Activated effector memory CD4-positive, alpha-beta T cell treated with Interleukin-2 at 50 U/mL for 16 hours (primary cell): ENCODE measurements at places on chromosomes 13 and 19.

- DNase-seq = no peak
Measured at GRCh38 chr13:27493981-27494380, 43.6 kb upstream of the MTIF3 start.

DNA sequence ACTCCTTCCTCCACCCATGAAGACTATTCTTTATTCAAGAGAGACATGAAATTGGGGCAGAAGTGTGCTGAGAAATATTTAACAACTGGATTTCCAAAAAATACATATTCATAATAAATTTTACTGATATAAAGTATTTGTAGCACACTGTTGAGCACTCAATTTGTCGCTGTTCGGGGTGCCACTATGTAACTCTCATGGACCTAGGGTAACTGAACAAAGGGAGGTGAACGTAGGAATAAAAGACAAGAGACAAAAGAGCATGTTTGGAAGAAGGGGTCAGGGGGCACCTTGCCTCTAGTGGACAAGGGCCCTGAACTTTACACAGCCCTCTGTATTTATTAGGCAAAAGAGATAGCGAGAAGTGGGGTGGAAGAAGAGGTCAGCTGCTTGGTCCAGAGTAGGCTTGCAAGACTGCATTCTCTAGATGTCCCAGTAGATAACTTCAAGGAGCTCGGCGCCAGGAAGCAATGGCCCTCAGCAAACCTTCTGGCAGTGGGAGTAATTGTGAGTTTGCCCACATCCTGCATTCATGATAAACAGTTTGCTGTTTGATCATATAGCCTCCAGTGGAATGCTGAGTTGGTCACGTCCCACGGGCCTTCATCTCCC, 4.5 kb upstream of the ZNF175 start:
- no peak for DNase-seq

DNA sequence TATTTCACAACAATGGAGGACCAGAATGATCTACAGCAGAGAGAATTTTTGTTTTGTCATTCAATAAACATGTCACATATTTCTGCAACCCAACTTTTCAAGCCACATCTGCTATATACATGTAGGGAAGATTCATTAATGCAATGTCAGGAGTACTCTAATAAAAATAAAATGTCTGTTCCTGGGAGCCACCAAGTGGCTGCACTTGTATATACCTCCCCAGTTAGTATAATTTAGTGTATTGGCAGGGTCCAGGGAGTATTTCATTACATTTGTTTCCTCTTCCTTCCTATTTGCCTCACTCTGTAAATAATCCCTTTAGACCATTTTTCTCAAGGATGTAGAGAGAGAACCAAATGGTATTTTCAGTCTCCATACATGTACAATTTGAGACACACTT, 1169.0 kb downstream of the DIAPH3 start:
- no peak for DNase-seq

- no peak for DNase-seq
Measured at GRCh38 chr13:106528718-106529414, 6.6 kb downstream of the EFNB2 start.

DNA sequence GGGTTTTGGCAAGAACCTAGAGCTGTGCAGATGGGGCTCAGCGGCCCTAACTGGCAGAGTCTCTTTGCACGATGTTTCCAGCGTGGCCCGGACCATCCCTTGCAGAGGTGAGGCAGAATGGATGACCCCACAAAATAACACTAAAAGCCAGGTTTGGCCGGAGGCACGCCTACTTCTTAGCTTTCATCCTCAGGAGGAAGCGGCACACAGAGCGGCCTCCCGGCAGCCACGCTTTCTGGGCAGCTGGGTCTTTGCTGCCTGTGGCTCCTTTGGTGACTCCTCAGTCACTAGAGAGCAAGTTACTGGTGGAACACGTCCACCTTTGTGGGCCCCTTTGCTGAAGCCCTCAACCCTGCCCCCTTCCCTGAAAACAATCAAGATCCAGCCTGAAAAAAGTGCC, 25.2 kb downstream of the TEX29 start:
- no peak for DNase-seq

DNA sequence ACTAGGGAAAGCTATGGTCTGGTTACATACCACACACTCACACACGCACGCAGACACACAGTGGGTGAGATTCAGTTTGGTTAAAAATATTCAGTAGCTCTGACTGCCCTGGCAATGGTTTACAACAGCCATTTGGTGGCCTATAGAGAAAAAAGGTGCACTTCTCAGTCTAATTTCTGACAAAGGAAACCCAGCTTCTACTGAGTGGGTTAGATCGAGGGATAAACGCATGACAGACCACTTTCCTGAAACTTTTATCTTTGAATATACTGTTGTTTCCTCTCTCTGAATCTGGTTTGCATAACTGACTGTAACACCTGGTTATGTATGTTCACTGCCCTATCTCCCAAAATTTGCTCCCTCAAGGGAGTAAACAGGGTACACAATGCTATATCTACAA, 2.5 kb downstream of the LIG4 start:
- no peak for DNase-seq

GRCh38 chr13:27973961-27974662, 5.0 kb upstream of the CDX2 start:
- no peak for DNase-seq
